ENCODE measurements at places on chromosomes 16 and 17.

GRCh38 chr17:56929362-56929969 is 15.6 kb upstream of the TRIM25 start:
- DNase-seq: no peak

GRCh38 chr16:1137604-1138003 is 15.3 kb upstream of the CACNA1H start:
- DNase-seq: no peak

- DNase-seq: no peak
Observed at GRCh38 chr17:2138318-2138717, 83.4 kb downstream of the HIC1 start.

- no peak for DNase-seq
Observed at GRCh38 chr17:78129351-78130089, 965 bp upstream of the TMC6 start.

GRCh38 chr16:27401768-27402568 is at the start of gene IL21R:
Gene IL21R, plus strand, starts transcription at chr16:27402174. Its CDS starts 27,898 bp downstream, at chr16:27430072.
- peak; percentile 87 for DNase-seq

DNA sequence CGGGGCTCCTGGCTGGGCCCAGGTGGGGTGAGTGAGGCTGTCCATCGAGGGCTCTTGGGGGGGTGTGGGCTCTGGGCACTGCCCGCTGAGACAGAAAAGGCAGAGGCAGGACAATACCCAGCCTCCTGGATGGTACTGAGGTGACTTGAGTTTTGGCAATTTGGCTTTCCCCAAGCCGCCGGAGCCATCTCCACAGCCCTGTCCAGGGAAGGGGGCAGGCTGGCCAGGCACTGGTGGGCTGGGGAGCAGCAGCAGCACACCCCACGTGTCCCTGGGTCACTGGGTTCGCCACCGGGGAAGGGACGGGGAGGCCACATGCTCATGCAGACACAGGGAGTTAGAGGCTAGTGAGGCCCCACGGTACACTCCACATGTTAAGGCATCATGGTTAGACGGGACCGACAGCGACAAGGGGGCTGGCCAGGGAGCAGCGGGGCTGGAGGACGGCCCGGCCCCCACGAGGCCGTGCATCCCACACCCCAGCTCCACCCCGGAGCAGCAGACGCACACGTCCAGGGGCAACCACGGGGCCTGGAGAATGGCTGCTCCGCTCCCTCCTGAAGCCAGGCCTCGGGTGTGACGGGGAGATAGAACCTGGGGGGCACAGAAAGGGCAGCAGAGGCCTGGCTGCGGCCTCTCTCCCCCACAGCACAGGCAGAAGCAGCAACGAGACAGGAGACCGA is 3.0 kb downstream of the ARHGDIA start:
- DNase-seq: no peak

DNA sequence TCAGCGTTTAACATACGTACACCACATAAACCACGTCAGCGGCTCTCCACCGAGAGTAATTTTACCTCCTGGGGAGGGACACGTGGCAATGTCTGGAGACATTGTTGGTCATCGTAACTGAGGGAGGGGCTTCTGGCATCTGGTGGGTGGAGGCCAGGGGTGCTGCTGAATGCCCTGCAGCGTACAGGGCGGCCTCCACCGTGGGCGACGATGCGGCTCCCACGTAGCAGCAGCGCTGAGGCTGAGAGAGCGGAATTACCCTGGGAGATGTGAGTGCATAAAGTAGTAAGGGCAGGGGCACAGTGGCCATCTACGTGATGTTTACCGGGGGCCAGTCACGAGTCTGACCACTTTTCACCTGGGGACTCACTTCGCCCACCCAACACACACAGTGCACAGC is 212.4 kb downstream of the RBFOX3 start:
- no peak for DNase-seq

All from stimulated activated CD8-positive, alpha-beta memory T cell treated with anti-CD3 and anti-CD28 coated beads, Interleukin-4, amount 100 ng/mL, for 24 hours (primary cell).